ENCODE measurements at places on chromosomes 2 and 18.
A peak's percentile ranks its signal among the peaks of the same experiment; 100 is the strongest.

DNA sequence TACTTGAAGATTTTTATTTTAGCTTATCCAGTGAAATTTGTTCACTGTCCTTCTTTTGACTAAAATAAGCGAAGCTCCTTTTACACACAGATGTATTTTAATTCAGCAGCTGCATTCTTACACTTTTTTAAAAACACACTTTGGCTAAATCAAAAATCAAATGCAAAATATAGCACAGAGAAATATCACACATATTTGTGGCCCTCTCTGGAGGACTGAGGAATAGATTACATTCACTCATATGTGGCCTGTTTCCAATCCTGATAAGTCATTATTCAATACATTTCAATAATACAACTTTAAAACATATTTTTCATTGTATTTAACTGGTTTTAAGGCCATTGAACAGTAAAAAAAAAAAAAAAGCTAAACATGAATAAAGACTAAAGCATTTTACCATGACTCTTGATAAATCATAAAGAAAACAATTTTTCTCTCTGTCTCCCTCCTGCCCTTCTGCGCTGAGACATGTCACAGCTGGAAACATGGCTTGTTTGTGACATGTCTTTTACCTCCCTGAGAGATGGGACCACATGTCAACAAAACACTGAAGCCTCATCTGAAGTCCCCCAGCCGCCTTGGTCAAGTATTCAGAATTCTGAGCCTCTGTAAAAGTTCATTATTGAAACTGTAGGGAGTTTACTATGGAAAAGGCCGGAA lies 221.0 kb downstream of the ZNF407 start:
- peak; percentile 75 for DNase-seq

DNA sequence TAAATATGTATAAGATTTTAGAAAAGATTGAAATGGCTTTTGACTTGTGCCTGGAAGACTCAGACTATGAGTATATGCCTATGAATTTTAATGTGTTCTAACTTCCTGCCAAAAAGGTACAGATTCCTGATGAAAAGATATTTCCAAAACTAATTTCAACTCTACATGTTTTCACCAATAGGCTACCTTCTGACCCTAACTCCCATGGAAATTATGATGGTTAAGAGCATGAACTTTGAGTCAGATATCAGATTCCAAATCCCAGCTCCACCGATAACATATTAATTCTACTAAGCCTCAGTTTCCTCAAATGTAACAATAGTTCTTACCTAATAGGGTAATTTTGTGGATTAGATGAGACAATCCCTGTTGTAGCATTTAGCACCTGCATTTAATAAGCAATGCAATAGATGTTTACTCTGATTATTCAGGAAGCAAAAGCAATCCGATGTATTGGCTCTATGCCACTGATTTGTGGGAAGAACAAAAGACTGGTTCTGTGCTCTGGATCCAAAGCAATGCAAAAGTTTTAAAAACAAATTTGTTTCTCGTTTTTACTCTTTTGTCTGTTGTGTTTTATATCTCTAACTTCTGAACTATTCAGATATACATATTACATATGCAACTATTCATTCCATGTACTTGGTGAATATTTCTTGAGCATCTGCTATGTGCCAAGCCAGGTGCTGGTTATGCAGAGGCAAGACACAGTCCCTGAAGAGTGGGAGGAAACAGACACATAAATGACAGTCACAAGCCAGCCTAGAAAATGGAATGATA lies 115.4 kb downstream of the GATA6 start:
- DNase-seq, result no peak

DNA sequence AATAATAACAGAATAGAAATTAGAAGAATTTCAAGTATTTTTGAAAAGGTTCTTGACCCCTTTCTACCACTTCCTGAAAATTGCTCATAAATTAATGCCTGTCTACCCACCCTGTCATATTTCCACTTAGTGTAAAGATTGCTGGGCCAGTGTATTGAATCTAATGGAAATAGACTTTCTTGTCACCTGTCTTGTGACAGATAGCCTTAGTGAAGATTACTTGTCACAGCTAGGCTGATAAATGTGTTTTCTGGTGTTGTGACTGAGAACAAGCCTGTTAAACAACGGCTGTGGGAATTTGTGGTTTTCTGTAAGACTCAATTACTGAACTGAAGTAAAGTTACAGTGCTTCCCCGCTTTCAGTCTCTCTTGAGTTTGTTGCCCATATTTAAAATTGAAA lies 37.0 kb downstream of the PIK3C3 start:
- DNase-seq, result peak; percentile 27

- DNase-seq, result no peak
These were observed 343.4 kb downstream of the GPD2 start for GRCh38 chr2:156779416-156780120.

GRCh38 chr2:23721454-23721826 lies 205.5 kb downstream of the ATAD2B start:
- DNase-seq, result no peak

- DNase-seq, result no peak
These were observed 383.3 kb upstream of the MYT1L start for GRCh38 chr2:2714408-2714807.

- DNase-seq, result no peak
These were observed 28.6 kb downstream of the DOCK10 start for GRCh38 chr2:225013425-225014365.

DNA sequence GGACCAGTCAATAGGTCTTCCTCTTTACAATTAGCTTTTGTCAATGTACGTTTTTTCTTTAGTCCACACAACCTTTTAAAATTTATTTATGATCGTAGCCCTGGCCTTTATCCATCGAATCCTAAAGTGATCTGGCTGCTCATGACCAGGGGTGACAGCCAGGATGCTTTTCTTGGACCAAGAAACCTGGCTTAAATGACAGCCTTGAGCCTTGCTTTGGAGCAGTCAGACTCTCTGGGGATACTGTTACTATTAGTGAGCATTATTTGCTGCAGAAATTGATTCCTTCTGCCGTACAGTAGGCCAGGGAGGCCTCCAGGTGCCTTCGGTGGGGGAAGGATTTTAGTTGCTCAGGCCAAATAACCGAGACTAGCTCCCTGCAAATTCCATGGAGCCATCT lies 70.2 kb downstream of the AGAP1 start:
- no peak for DNase-seq

Data from fibroblast of skin of scalp (primary cell).